ENCODE measurements at places on chromosomes 2 and 18. TPM values are rescaled to one million over a fixed set of nuclear protein-coding genes. Genes with fewer than 3 reads are reported as not detected.

Gene GALNT5
- 0.35 TPM for total RNA-seq

Gene M1AP
- total RNA-seq = not detected

Gene GPR45
- total RNA-seq = not detected

Gene GULP1
- total RNA-seq = 5.1 TPM

Gene SLC14A1
- 12.4 TPM for total RNA-seq

Gene CRYGD
- not detected for total RNA-seq

Gene POTEJ
- total RNA-seq = not detected

Gene SERPINB2
- not detected for total RNA-seq

Gene TRABD2A
- total RNA-seq = 0.54 TPM

Gene KLHL41
- total RNA-seq = 90.5 TPM

Gene OXER1
- total RNA-seq = 0.94 TPM

Gene HOXD12
- not detected for total RNA-seq

Gene CDH19
- 14.8 TPM for total RNA-seq

Gene IWS1
- 40.7 TPM for total RNA-seq

Gene C2orf78
- not detected for total RNA-seq

Data from cardiac septum (tissue), 1 donor.